DMS 273 treated with DMSO at 0.1 percent for 48 hours (cell line): ENCODE measurements at places on chromosomes 6 and 20.
A peak's percentile ranks its signal among the peaks of the same experiment; 100 is the strongest.

DNA sequence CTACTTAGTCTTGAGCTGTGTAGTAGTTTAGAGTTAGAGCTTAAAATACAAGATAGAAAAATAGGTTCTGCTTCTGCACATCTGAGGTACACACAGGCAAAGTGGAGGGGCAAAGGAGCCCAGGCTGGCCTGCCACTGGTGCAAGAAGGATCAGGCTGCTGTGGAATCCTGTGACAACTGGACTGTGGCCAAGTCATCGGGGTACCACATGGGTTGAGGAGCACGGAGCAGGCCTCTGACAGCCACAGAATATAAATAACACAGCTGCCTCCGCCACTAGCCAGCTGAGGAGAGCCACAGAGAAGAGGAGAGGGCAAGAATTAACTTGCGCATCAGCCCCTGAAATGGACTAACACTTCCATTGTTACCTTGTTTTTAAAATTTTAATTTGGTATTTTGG is 206.0 kb upstream of the MARCKS start:
- no peak for DNase-seq

DNA sequence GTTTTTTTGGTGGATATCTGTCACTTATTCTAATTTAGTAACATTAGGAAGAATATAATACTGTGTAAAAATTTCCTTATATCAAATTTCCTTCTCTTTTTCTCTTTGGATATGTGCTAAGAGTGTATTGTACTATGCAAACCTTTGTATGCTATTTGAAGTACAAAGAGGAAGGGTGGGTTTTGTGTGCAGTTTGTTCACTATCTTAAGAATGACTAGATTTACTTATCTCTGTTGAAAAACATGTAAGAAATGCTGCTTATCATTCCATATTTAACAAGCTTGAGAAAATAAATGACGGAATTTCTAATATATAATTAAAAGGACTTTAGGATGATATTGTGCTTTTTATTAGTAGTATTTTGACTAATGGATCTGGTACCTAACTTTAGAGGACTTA is 13.1 kb downstream of the CD2AP start:
- no peak for DNase-seq

DNA sequence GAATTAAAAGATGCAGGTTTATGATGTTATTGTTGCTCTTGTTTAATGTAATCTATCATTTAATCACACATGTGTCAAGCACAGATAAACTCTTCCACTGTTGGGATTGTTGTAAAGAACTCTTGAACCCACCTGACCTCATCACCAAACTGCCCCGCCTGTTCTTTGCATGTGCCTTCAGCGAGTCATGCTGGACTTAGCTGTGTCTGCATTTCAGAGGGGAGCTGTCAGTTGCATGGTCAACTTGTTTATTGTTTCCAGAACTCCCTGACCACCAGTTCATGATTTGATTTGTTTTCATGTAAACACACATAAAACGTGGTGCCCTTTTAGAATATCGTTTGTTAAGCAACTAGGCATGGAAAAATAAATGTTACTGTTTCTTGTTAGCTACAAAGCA is 93.6 kb downstream of the KHDC1L start:
- no peak for DNase-seq

DNA sequence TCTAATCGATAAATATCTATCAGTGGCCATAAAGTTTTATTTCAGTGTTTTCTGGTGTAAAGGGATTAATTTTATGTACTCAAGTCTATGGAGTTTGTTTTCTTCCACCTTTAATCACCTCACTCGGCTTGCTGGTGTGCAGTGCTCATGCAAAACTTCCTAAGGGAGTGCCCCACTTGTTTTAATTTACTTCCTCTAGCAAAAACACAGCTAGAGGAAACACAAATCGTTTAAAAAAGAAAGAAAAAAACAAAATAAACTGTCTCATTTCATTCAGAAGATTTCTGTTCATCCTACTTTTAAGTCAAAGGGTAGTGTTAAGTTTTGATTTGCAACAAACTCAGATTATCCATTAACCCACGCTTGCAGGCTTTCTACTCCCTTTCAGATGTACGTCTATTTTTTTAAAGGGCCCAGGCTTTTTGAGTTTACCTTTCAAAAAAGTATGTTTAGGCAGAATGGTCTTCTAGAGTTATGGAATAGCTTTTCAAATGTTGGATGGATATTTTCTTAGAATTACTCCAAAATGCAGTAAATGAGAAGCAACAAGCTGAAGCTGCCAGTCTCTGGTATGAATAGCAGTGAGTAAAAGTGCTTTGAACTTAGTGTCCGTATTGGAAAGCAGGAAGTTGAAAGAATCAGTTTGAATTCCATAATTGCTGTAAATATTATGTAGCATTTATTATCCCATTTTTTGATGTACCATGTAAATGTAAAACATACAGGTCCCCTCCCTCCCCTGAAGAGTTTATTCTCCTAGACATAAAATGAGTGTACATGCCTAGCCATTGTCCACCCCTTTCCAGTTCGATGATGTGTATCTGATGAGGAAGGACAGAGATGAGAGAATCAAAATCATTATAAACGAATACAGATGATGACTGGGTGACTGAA is 113.3 kb downstream of the SLC16A10 start:
- DNase-seq: no peak

GRCh38 chr6:20447581-20448132 is 46.0 kb downstream of the E2F3 start:
- DNase-seq: no peak

GRCh38 chr6:32945108-32945760 is 4.4 kb upstream of the HLA-DMB start:
- DNase-seq: no peak

DNA sequence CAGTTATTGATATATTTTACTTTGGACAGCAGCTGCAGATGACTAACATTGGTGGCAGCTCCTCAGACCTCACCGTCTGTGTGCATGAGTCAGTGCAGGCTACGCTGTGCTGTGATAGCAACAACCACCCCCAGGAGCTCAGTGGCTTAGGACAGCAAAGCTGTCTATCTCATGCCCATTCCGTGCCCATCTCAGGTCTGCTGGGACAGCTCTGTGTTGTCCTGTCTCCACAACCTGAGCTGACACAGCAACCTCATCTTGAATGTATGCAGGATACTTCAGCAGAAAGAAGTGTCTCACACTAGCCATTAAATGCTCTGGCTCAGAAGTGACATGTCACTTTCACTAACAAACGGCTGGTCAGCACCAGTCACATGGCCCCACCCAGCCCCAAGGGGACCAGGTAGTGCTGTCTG is 47.7 kb downstream of the BANF2 start:
- DNase-seq: no peak

DNA sequence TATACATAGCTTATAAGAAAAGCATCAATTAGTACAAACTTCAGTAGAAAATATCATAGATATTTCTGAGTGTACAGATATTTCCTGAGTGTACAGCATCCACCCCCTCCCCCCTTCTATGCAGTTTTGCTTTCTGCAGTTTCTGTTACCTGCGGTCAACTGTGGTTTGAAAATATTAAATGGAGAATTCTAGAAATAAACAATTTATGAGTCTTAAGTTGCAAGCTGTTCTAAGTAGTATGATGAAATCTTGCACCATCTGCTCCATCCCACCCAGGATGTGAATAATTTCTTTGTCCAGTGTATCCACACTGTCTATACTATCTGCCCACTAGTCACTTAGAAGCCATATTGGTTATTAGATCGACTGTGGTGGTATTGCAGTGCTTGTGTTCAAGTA is 15.8 kb upstream of the GPR63 start:
- no peak for DNase-seq

GRCh38 chr20:53910351-53911002 is 159.9 kb downstream of the BCAS1 start:
- no peak for DNase-seq

- DNase-seq: no peak
Observed at GRCh38 chr20:23314699-23315098, 35.9 kb upstream of the NXT1 start.

GRCh38 chr20:41395667-41396664 is 29.3 kb upstream of the EMILIN3 start:
- DNase-seq: no peak

DNA sequence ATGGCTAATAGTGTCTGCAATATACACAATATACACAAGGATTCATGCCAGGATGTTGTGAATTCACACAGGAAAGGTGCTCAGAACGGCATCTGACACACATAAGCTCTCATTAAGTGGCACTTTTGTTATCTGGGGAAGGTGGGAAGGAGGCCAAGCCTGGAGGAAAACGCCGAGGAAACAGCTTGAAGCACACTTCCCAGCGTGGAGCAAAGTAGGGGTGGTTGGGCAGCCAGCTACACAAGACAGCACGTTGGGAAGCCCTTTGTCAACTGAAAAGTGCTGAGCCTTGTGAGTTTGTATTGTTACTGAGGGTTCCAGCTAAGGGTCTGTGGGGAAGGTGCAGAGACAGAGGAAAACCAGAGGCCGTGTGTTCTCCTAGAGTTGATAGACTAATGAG is 181.0 kb downstream of the ZMYND8 start:
- no peak for DNase-seq

DNA sequence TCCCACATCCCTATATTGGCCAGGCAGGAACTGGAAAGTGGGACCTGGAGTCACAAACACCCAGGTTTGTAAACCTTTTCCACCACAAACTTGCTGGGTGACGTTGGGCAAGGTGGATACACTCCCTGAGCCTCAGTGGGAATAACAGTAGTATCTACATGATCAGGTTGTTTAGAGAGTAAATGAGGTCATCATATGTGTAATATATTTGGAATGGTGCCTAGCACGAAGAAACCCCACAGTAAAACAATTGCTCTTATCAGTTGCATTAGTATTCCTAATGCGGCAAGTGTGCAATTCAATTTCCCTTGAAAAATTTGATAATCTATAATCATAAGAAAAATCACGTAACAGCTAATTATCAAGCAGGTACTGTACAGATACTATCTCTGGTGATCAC is 51.9 kb downstream of the HIVEP2 start:
- no peak for DNase-seq

GRCh38 chr20:56353356-56353755 is 5.4 kb upstream of the FAM210B start:
- no peak for DNase-seq

DNA sequence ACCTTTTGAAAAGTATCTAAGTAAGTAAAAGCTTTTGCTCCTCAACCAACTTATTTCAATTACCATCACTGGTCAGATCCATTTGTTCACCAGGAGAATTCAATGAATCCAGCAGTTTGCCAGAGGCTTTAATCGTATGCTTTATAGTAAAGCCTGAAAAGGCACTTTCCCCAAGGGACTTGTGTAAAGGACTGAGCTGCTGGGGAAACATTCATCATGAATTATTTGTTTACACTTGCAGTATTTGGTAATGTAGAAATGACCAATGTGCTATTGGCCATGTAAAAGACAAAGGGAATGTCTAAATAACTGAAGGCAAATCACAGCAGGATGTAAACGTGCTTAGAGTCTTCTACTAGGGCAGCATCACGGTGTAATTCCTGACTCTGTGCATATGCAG is 471.4 kb downstream of the ADGRB3 start:
- DNase-seq: no peak

DNA sequence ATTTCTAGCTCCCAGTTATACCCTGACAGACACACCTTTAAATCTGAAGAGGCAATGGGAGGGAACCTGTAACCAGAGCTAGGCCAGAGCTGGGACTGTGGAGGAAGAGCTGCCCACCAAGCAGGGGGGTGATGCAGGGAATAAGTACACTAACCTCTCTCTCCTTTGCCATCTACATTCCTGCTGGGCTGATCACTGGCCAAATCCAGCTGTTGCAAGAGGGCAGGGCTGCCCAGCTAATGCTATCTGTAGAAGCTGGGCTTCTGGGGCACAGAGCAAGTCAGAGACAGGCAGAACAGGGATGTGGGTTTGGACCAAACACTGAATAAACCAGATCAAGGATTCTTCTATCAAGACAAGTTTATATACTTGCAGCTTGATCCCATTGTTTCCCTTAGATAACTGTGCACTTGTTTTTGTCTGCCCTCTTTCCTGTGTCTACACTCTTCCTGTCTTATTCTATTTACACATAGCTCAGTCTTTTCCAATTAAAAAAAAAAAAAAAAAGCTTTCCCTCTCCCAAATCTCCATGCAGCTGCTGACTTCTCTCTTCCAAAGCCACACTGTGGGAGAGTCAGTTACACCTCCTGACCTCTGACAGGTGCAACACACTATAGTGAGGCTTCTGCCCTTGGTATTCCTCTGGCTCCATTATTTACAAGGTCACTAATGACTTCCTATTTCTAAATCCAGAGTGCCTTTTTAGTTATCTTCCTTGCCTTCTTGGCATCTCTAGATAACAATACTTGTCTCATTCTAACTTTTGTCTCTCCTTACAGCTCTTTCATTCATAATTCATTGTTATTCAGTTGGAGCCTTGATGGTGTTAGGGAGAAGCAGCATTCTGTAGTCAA is 43.7 kb downstream of the TRIM38 start:
- no peak for DNase-seq

- DNase-seq: peak; percentile 30
Observed at GRCh38 chr6:33197431-33198048, 2.9 kb downstream of the RXRB start.

DNA sequence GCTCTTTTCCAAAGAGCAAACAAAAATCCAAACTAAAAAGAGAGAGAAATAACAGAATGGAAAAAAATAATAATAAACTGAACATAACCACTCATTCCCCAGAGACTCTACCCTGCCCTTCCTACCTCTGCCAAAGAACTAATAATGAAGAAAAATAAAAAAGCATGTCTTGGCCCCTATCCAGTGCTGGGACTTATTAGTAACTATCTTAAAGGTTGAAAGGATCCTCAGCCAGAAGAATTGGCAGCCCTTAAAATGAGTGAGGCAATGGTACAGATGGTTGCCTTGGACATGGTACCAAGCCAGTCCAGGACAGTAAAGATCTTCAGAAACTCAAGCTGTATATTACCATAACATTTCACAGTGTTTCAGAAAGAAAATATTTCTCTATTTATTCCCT is 279.3 kb downstream of the HACE1 start:
- DNase-seq: peak; percentile 5

- DNase-seq: no peak
Observed at GRCh38 chr6:43211955-43212354, 17.3 kb downstream of the DNPH1 start.

DNA sequence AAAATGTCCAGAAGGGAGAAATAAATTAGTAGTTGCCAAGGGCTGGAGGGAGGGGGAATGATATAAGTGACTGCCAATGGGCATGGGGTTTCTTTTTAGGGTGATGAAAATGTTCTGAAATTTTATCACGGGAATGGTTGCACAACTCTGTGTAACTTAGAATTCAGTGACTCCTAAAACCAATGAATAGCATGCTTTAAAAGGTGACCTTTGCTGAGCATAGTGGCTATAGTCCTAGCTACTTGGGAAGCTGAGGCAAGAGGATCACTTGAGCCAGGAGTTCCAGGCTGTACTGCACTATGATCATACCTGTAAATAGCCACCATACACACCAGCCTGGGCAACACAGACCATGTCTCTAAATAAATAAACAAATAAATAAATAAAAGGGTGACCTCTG is 109.0 kb downstream of the ATG5 start:
- DNase-seq: no peak

GRCh38 chr6:53279293-53279692 is 69.5 kb downstream of the ELOVL5 start:
- no peak for DNase-seq
